ENCODE measurements at places on chromosomes 4 and X. TPM values are rescaled to one million over a fixed set of nuclear protein-coding genes. Genes with fewer than 3 reads are reported as not detected.

- DNase-seq: no peak
Measured at GRCh38 chr4:102723511-102723910, 37.3 kb downstream of the MANBA start.

- DNase-seq: no peak
Measured at GRCh38 chrX:12423346-12423745, 285.1 kb downstream of the FRMPD4 start.

The EGF gene
- 0.83 TPM for total RNA-seq

GRCh38 chr4:20393486-20394100, 141.9 kb downstream of the SLIT2 start:
- no peak for DNase-seq

The ODAPH gene
- total RNA-seq: not detected

- DNase-seq: no peak
Measured at GRCh38 chr4:2063557-2064275, 4.6 kb downstream of the NAT8L start.

The IL9R gene
- total RNA-seq: not detected

GRCh38 chr4:131054489-131055019, 1958.6 kb downstream of the C4orf33 start:
- DNase-seq: no peak

DNA sequence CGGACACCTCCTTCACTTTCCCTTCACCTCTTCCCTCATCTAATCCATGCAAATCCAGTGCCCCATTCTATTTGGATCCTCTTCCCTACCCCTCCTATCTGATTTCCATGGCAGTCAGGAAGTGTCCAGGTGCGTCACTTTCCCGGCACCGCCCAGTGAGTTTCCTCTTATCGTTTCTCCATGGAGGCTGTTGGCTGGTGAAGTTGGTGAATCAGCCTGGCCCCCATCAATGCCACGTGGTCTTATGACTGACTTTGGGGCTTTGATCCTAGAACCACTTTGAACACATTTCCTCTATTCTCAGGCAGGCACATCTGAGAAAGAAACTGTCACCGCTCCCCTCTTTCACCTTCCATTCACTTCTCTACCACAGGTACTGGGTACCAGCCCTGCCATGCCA, 137.8 kb downstream of the CEP135 start:
- no peak for DNase-seq

The TMPRSS11F gene
- total RNA-seq: not detected

GRCh38 chr4:46909078-46909477, at the start of gene COX7B2:
Gene COX7B2, minus strand, starts transcription at chr4:46909245. Its CDS starts 174,053 bp downstream, at chr4:46735192.
- no peak for DNase-seq

DNA sequence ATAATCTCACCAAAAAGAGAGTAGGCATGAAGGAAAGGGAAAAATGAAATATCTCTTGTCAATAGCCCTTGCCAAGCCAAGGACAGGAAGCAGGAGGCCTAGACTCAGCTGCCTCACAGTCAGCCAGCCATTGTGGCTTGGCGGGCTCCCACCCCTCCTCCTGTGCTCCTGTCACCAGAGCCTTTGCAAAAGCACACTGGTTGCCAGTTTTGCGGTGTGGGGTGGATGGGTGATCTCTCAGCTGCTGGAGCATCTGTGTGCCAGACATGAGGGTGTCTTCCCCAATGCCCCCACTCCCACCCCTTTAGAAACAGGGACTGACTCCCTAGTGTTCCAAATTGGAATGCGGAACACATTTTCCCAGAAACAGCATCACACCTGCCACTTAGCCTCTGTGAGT, 26.1 kb downstream of the ARHGEF6 start:
- peak; percentile 64 for DNase-seq

- no peak for DNase-seq
Measured at GRCh38 chrX:87578978-87579377, 61.4 kb downstream of the KLHL4 start.

The MAOA gene
- 116 TPM for total RNA-seq

DNA sequence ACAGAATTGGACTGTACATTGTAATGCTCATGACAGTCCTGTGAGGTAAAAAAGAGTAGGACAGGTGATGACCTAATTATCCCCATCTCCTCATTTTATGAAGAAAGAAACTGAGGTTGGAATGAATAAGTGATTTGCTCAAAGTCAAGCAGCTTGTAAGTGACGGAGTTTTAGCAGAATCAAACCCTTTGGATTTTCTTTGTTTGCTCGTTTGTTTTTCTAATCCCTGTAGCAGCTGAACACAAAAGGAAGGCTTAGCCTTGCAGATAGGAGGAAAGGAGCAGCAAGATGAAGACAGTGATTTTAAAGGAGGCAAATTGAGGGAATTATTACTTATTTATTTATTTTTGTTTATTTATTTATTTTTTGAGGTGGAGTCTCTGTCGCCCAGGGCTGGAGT, 528.4 kb upstream of the AMOT start:
- DNase-seq: no peak

GRCh38 chrX:114889481-114889880, 127.9 kb downstream of the IL13RA2 start:
- no peak for DNase-seq

DNA sequence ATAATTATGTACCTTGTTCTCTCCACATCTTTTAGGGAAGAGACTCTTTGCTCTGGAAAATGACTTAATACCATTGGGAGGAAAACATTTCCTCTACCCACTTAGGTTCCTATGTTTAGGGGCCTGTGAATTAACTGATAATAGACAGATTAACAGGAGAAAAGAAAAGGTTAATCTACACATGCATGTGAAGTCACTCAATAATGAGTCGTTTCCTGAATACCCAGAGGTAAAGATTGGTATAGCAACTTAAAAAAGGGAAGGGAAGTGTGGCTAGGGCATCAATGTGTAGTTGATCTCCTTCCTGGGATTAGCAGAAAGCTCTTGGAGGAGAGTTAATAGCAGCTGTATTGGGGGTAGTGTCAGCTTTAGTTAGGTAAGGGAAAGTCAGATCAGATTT, 419.5 kb upstream of the ATOH1 start:
- DNase-seq: no peak

GRCh38 chr4:17194586-17194985, 296.1 kb upstream of the LDB2 start:
- DNase-seq: no peak

- DNase-seq: no peak
Measured at GRCh38 chr4:24589448-24589847, 5.1 kb upstream of the DHX15 start.

DNA sequence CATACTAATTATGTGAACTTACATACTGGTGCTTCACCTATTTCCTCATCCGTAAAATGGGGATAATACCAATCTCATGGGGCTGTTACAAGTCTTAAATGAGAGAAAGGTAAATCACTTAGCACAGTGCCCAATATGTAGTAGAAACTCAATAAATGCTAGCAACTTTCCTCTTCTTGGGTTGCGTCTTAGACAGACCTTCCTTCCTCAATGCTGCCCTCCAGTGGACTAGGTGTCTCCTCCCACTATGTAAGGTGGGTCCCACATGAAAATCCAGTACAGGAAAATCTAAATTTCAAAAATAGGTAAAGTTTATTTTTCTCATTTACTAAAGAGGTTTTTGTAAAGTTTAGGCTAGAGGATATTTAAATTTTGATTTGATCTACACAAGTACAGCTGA, 20.6 kb downstream of the ZDHHC9 start:
- no peak for DNase-seq

The MAGEB1 gene
- not detected for total RNA-seq

GRCh38 chr4:26126994-26127393, 193.8 kb upstream of the RBPJ start:
- DNase-seq: no peak

The NRK gene
- total RNA-seq: 6.1 TPM

The PAGE2B gene
- total RNA-seq: not detected

DNA sequence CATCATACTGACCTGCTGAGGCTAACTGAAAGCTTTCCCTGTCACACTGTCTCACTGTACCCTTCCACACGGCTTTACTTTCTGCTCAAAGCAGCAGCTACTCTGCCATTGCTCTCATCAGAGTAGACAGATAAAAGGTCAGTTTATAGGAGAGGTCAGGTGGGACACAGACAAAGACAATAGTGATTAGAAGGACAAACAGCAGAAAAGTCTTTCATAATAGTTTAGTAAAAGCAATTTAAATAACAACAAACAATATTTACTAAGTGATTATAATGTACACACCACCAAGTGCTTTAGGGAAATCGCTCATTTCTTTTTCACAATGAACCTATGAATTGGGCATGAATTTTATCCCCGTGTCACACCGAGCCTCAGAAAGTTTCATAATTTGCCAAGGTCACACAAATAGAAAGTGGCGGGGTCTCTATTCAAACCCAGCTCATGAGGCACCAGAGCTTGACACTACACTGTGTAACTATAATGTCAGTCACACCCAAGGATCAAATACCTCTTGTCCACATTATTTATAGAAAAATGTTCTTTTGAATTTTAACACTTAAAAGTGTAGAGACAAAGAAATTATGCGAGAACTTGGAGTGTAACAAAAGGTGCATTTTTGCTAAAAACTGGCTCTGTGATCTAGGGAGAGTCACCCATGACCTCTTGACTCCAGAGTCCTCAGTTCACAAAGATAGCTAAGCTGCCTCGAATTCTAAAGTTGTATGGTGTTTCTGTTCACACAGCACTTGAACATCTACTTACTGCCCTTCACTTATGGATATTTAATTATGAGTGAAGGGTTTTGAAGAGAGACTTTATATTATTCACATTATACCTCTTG, 24.5 kb upstream of the SORBS2 start:
- no peak for DNase-seq

The PRDM8 gene
- 17.4 TPM for total RNA-seq

DNA sequence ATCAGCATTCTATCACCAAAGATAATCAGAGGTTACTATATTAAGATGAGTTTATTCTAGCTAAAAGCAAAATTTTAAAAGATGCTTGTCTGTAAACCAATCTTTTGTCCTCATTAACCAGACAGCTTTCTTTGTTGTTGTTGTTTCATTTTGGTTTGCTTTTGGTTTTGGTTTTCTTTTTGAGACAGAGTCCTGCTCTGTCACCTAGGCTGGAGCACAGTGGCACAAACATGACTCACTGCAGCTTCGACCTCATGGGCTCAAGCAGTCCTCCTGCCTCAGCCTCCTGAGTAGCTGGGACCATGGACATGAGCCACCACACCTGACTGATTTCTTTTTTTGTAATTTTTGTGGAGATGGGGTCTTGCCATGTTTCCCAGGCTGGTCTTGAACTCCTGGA, 102.9 kb downstream of the COX18 start:
- DNase-seq: no peak

GRCh38 chrX:96591421-96591820, 93.2 kb upstream of the DIAPH2 start:
- DNase-seq: no peak

- no peak for DNase-seq
Measured at GRCh38 chr4:85414972-85415371, 60.0 kb upstream of the ARHGAP24 start.

GRCh38 chrX:45806410-45807121, 605.9 kb upstream of the DIPK2B start:
- DNase-seq: no peak

DNA sequence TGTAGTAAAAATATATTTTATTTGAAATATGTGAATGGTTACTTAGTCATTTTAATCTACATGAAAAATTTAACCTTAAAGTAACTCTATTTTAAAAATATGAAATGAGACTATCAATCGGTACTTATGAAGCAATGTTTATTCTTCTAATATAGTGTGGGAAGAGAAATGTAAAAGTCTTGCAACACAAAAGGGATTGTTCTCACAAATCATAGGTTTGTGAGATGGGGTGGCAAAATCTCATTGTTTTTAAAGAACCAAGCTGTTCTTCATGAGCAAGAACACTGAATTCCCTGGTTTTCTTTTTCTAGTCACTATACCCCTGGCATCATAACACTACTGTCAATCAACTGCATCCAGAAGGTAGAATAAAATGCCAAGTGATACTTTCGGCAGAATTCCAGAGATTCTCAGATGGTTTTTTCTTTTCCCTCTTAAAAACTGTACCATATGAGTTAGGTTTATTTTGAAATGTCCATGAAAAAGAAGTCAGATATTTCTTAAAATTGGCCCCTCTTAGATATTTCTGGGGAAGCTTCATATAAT, 52.2 kb downstream of the SNCA start:
- no peak for DNase-seq

GRCh38 chr4:55920571-55920970, 28.2 kb upstream of the CEP135 start:
- DNase-seq: no peak

The SPCS3 gene
- 115 TPM for total RNA-seq

- DNase-seq: no peak
Measured at GRCh38 chr4:114038762-114039387, 59.4 kb upstream of the ARSJ start.

- no peak for DNase-seq
Measured at GRCh38 chr4:21476757-21477156, 471.8 kb downstream of the KCNIP4 start.

GRCh38 chr4:124631760-124632159, 80.8 kb downstream of the ANKRD50 start:
- DNase-seq: no peak

GRCh38 chrX:37755025-37755424, 24.8 kb upstream of the CYBB start:
- DNase-seq: no peak

- DNase-seq: no peak
Measured at GRCh38 chr4:124936427-124936826, 223.9 kb upstream of the ANKRD50 start.

The PLCXD1 gene
- 6.8 TPM for total RNA-seq

DNA sequence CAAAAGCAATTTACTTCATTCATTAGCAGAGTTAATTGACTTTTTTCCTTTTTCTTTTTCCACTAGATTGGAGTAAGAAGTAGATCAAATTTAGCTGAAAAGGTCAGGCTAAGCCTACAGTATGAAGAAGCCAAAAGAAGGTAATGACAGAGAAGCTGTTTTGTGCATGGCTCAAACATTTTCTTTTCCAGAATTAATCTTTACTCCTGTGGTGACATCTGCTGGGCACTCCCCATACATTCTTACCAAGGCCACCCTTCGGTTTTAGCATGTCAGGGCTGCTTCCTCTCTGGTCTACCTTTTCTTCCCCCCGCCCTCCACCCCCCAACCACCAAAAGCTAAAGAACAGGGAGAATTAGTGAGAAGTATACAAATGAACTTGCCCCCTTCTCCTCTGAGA, 70.2 kb downstream of the CLDN22 start:
- no peak for DNase-seq

The LANCL3 gene
- total RNA-seq: 5.4 TPM

- DNase-seq: no peak
Measured at GRCh38 chrX:47068720-47069119, 9.5 kb upstream of the RGN start.

DNA sequence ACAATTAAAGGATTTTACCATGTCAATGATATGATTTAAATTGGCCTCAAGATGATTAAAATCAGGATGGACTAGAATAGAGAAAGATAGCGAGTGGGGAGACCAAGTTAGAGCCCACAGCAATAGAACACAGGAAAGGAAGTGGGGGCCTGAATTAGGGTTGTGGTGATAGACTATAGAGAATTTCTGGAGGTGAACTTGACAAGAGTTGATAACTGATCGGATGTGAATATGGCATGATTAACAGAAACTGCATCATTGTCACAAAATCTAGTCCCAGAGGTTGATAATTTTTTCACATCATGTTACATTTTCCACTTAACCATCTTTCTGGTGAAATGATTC, 26.3 kb upstream of the TRPC3 start:
- DNase-seq: no peak

All from sigmoid colon (tissue), 7 donors.